ENCODE measurements at places on chromosomes 5 and 9. TPM values are rescaled to one million over a fixed set of nuclear protein-coding genes. Genes with fewer than 3 reads are reported as not detected.

DNA sequence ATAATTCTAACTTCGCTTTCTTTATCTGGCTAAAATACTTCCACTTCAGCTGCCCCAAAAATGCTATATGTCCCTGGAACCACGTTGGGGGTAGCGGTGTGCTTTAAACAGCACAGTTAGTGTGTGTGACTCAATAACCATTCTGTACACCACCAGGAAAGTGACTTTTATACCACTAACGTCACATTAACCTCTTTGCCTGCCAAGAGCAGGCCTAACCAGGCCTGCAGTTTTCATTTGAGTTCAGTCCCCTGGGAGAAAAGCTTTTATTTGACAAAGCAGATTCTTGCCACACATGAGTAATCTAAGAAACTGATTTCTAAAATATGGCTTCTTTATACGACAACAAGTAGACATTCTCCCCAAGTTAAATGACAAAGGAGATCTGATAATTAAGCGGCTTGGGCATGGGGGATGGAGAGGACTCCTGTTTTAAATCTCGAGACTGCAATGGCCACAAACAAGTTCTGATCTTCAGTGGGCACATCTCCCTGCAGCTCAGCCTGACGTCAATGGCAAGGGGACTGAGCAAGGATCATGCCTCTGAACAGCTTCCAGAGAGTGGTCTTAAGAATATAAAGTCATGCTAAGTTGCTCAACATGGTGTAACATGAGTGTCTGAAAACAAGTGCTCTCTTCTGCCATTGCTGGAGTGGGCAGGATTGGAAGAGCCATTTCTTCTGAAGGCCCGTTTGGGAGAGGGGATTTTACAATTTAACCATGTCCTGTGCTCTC, 91.8 kb downstream of the GLIS3 start:
- H3K36me3 ChIP-seq = no peaks in the 10 kb centered on the region
- peak overlapping the region; percentile 71 for H3K27ac ChIP-seq
- no peak overlapping the region for H3K4me3 ChIP-seq
- no peaks in the 10 kb centered on the region for H3K27me3 ChIP-seq
- DNase-seq = no peak

NDST1 gene
- 103 TPM for total RNA-seq

- no peak overlapping the region for H3K4me3 ChIP-seq
- no peak overlapping the region for H3K27ac ChIP-seq
- H3K27me3 ChIP-seq = no peaks in the 10 kb centered on the region
These were observed 153.0 kb downstream of the DENND1A start for GRCh38 chr9:123776708-123777537.

FAM114A2 gene
- 12.7 TPM for total RNA-seq

All from liver (tissue), 10 donors.